GM04503 (cell line): ENCODE measurements at places on chromosomes 3 and 15.

DNA sequence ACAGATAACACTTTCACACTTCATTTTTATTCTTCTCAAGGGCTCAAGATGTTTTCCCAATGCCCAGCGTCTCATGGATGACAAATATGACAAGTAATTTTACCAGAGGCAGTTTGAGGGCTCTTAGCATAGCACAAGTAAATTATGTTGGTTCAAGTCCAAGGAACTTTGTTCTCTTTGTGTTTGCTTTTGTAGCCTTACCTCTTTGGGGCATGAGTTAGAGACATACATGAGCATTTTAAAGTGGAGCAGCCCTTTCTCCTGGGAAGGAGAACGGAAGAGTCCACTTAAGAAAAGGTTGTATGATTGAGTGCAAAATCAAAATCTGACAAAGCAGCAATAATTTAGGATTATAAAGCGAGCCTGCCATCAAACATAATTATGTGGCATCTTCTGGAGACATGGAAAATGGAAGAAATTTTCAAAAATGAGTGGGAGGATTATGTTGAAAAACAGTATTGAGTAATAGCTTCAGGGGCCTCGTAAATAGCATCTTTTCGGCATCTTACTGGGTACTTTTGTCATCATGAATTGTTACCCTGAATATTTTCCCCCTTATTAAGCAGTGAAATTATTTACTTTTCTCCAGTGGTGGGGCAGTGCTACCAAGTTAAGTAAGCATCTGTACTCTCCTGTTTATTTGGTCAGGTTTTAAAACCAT lies 65.9 kb downstream of the PGPEP1L start:
- DNase-seq, result no peak

- DNase-seq, result no peak
Observed at GRCh38 chr3:177824841-177825240, 627.6 kb upstream of the TBL1XR1 start.

DNA sequence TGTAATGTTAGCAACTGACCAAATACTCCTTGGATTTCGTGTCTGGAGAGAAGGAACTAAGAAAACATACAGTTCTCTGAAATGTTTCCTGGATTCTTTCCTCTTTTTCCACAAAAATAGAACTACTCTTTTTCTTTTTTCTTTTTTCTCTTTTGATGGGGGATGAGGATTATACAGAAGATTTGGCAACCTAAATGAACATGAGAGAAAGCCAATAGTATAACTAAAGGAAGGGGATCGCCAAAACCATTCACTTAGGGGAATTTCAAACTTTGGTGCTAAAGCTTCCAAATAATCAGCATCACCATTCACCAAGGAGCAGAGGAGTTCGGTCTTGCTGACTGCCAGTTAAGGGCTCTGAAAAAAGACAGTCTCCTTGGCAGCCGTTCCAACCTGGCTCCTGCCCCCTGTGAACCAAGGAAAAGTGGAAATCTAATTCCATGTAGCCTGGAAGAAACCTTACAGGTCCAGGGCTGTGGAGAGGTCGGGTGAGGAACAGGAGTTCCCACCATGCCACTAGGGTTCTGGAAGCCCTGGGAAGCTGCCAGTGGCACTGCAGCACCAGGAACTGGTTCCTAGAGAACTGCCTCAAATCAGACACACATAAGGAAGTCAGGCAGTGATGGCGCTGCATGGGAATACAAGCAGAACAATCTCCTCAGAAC lies 176.9 kb downstream of the TNIK start:
- DNase-seq, result no peak

- no peak for DNase-seq
Observed at GRCh38 chr3:171933441-171933840, 90.3 kb downstream of the TMEM212 start.

DNA sequence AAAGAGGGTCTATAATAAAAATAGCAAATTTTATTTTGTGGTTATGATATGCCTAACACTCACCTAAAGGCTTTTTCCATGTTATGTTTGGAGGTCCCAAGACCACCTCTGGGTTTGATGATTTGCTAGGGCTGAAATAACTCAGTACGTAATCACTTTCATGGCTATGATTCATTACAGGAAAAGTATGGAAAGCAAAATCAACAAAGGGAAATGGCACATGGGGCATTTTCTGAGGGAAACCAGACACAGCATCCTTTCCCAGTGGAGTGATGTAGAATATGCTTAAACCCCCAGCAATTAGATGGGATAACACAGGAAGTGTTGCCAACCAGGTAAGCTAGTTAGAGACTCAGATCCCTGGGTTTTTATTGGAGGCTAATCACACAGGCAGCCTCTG lies 701.6 kb upstream of the CBLB start:
- DNase-seq, result no peak

GRCh38 chr15:67979281-67979680 lies 74.8 kb upstream of the PIAS1 start:
- DNase-seq, result no peak

- no peak for DNase-seq
Observed at GRCh38 chr15:66006986-66007385, 137.7 kb downstream of the RAB11A start.

DNA sequence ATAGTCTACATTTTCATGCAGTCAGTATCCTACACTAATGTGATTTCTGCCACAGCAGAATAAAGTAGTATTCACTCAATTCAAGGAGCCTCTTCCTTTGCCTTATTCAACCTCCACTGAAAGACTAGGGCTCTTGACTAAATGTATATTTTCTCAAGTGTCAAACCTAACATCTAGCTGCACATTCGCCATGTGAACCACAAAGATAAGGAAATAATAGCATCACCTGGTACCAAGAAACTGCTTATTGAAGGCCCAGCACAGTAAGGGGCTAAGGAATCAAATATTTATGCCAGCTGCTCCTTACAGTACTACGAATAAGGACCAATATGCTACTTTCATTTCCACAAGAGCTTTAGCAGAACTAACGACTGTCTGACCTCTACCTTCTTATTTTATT lies 1.3 kb downstream of the SRP14 start:
- no peak for DNase-seq

GRCh38 chr3:55014906-55015305 lies 87.0 kb upstream of the LRTM1 start:
- DNase-seq, result no peak

GRCh38 chr3:177371888-177372287 lies 174.6 kb upstream of the TBL1XR1 start:
- no peak for DNase-seq

DNA sequence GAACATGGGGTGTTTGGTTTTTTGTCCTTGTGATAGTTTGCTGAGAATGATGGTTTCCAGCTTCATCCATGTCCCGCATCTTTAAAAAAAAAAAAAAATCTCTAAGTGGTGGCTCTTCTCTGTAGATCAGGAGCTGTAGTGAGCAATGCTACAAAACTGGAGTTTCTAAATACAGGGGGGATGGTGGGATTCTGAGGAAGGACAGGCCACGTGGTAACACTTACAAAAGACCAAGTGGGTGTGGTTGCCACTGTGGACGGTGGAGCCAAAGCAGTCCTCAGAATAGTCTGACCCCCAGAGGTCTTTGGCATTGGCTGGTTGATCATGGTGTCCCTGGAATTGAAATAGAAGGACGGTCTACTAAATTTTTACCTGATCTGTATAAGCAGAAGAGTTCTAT lies 7.7 kb downstream of the CCRL2 start:
- no peak for DNase-seq

- DNase-seq, result no peak
Observed at GRCh38 chr3:109977897-109978296, 640.6 kb upstream of the DPPA4 start.

DNA sequence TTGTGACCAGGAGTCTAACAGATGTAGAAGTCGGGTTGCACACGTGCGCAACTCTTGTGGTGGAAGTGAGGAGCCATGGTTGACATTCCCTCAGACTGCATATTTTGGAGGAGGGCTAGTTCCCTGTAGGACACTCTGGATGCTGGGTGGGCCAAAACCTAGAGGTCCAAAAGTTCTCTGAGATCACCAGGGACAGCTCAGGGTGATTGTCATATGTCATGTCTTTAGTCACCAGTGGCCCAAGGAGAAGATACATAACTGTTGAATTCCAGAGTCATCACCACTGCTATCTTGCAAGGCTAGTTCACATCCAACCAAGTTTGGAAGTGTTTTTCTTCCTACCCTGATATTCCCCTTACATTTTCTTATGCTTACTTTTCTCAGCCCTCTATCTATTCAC lies 95.2 kb upstream of the C3orf80 start:
- no peak for DNase-seq

DNA sequence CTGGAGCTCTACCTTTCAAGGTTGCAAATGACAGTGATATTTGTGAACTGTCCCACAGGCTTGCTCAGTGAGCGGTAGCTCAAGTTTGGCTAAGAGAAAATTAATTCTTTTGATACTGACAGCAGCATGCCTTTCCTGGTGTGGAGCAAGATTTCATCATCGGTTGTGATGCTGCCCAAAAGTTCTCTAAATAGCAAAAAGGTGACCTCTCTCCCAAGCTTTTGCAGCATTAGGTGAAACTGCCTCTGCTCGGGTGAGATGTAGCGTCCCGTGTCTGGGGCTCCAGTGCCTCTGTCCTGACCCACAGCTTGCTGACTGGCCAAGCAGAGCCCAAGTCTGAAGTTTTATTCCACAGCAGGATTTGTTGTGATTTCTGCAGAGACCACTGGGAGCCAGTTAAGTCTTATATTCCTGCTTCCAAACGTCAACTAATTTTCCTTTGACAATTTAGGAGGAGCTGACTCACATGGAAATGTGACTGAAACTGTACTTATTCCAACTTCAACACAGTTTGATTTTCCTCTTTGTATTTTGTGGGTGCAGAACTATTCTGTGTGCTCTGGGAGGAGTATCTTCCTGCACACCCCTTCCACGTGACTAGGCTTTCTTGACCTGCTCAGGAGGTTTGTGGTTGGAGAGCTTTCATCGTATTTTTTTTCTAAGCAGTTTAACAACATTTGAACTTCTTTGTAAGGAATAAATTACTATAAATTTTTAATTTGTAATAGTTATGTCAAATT lies 5.9 kb downstream of the SYNM start:
- DNase-seq, result no peak

DNA sequence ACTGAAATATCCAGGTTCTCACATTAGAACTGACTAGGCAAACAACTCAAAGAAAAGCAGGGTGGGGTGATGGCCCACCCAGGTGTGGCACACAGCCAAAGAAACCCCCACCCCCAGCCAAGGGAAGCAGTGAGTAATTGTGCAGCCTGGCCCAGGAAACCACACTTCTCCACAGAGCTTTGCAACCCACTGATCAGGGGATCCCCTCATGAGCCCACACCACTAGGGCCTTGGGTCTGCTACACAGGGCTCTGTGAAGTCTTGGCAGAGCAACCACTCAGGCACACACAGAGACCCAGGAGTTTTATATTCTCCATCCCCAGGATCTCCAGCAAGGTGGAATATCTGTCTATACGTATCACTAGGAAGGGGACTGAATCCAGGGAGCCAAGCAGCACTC lies 22.2 kb upstream of the TRIM42 start:
- no peak for DNase-seq

- no peak for DNase-seq
Observed at GRCh38 chr3:55721716-55722484, 234.8 kb upstream of the WNT5A start.
